ENCODE measurements at places on chromosomes 2 and 18.
A peak's percentile ranks its signal among the peaks of the same experiment; 100 is the strongest.

- DNase-seq, result peak; percentile 74
These were observed 35.8 kb downstream of the SH3RF3 start for GRCh38 chr2:109164739-109165221.

DNA sequence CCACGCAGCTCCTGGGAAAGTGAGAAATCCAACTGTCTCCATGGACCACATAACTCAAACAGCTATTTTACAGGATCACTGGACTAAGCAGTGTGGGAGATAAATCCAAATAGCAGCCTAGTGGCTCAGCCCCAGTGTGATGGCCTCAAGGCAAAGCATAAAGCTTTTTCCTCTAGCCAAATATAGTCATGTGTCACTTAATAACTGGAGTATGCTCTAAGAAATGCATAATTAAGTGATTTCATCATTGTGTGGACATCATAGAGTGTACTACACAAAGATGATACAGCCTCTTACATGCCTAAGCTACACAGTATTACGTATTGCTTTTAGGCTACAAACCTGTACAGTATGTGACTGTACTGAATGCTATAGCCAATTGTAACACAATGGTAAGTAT, 31.8 kb upstream of the ST8SIA3 start:
- no peak for DNase-seq

DNA sequence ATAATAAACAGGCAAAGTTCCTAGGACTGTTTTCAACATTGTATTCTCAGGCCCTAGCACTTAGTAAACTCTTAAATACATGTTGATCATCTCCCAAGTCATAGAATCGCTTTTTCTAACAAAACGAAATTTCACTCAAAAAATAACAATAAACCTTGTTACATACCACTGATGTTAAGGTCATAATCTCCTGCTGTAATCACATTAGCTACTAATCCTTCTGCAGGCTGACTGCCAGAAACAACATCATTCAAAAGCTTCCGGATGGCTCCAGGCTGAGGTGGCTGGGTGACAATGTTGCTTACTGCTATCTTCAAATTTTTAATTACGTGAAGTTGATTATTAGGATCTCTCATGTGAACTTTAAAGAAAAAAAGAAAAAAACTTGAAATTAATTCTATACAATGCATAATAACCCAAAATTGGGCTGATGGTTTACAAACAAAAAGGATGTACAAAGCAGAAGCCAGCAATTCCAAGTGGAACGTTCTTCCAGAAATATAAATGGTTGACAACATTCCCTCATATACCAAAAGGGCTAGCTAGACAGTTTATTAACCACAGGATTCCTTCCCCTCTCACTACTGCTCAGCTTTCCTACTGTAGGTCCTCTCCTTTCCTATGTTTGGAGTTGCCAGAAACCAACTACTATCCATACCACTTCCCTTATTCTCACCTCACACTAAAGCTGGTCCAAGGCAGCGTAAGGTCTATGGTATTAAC, 11.6 kb downstream of the TRAPPC8 start:
- DNase-seq, result peak; percentile 16

GRCh38 chr2:208359632-208359986, 47.0 kb upstream of the PTH2R start:
- no peak for DNase-seq

GRCh38 chr2:235495373-235496238, 1.8 kb downstream of the AGAP1 start:
- DNase-seq, result no peak

DNA sequence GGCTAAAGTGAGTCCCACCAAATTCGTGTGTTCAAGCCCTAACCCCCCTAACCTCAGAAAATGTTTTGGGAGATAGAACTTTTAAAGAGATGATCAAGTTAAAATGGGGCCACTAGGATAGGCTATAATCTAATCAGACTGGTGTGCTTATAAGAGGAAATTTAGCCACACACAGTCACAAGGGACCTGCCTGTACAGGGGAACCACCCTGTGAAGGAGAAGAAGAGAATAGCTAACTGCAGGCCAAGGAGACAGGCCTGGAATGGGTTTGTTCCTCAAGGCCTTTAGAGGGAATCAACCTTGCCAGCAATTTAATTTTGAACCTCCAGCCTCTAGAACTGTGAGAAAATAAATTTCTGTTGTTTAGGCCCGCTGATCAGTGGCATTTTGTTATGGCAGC, 36.0 kb upstream of the TANK start:
- DNase-seq, result no peak

DNA sequence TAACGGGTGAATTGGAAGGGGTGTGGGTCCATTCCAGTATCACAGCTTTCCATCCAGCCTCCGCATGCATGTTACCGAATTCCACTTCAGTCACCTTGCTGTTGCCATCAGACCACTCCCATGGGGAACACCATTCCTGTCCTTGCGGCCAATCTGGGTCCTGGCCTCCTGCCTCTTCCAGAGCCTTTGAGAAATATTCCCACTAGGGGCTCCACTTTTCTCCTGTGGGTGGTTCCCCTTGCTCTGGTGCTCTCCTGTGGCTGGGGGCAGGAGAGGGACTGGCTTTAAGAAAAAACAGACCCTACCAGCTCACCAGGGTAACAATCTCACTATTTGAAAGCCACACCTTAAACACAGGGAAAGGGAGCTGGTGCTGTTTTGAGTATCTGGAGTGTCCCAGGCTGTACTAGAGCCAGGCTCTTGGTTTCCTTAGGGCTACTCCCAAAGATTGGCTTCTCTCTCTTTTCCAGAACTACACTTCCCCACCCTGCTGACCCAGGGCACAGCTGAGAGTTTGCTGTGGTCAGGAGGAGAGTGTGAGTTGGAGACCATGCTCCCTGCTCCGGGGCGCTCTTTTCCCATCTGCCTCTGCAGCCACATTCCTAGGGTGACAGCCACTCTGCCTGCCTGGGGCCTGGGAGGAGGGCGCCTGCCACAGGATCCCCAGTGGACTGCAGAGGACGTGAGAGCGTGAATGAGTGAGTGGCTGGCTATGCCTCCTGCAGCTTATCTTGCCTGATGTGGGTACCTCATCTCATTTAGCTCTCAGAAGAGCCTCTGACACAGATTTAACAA, 460.8 kb upstream of the HS6ST1 start:
- DNase-seq, result no peak

DNA sequence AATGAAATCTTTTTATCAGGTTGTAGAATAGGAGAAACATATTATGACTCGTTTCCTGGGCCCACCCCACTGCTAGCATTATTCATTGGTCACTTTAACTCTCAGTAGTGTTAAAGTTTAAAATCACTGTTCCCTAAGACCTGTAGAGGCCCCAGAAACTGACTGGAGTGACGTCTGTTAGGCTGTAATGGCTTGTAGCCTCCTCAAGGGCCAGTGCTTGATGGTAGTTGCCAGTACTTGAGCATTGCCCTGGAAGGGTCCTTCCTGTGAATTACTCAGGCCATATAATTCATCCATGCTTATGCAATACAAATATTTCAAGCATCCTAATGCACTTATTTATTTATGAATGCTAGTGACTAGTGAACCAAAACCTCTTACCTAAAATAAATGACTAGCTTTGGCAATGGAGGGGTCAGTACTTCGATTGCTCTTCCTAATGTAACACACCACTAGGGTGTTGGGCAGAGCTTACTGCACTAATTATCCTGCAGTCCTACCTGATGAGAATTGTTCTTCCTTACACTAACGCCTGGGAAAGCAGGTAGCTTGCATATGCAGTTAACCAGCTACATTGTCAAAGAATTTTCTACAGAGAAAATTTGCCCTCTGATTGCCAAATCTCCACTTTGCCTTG, 31.2 kb downstream of the ARHGAP25 start:
- peak; percentile 12 for DNase-seq

GRCh38 chr2:201777869-201778268, 2.9 kb downstream of the ALS2 start:
- no peak for DNase-seq

- DNase-seq, result no peak
These were observed 17.1 kb downstream of the RNF144A start for GRCh38 chr2:6934345-6934744.

GRCh38 chr2:109615637-109616144, 1.5 kb downstream of the SOWAHC start:
- DNase-seq, result no peak

DNA sequence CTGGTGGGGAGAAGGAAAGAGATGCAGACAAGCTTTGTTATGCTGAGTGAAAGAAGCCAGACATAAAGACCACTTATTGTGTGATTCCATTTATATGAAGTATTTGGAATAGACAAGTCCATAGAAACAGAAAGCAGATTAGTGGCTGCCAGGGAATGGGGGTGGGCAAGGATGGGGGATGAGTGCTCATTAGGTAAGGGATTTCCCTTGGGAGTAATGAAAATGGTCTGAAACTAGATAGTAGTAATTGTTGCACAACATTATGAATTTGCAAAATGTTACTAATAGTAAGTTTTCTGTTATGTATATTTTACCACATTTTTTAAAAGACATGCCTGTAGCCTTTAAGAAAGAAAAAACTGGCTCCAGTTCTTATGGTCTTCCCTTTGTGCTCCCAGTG, 154.9 kb downstream of the LNPK start:
- DNase-seq, result no peak

GRCh38 chr18:28030458-28030857, 146.5 kb downstream of the CDH2 start:
- DNase-seq, result no peak

- peak; percentile 59 for DNase-seq
These were observed 685 bp downstream of the SMAD4 start for GRCh38 chr18:51030537-51031258.

DNA sequence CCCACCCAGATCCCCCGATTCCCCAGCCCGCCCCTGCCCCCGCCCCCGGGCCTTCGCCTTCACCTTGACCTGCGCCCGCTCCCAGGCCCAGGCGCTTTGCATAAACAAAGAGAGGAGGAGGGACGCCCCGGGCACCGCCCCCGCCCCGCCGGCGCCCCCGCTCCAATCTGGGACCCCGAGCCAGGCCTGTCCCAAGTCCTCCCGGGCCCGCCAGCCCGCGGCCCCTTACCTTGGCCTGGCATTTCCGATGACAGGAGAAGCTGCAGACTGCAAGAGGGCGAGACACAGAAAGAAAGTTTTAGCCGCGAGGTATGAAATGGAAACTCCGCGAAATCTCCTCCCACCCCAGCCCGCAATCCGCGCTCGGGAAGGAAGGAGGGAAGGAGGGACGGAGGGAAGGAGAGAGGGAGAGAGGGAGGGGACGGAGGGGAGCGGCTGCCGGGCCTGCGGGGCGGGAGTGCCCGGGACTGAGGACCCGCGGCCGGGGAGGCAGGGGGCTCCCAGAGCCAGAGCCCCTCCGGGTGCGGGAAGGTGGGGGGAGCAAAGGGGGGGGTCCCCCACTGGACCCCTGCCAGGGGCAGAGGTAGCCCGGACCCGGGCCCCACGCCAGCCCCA, 24.2 kb downstream of the TNS1 start:
- DNase-seq, result no peak

DNA sequence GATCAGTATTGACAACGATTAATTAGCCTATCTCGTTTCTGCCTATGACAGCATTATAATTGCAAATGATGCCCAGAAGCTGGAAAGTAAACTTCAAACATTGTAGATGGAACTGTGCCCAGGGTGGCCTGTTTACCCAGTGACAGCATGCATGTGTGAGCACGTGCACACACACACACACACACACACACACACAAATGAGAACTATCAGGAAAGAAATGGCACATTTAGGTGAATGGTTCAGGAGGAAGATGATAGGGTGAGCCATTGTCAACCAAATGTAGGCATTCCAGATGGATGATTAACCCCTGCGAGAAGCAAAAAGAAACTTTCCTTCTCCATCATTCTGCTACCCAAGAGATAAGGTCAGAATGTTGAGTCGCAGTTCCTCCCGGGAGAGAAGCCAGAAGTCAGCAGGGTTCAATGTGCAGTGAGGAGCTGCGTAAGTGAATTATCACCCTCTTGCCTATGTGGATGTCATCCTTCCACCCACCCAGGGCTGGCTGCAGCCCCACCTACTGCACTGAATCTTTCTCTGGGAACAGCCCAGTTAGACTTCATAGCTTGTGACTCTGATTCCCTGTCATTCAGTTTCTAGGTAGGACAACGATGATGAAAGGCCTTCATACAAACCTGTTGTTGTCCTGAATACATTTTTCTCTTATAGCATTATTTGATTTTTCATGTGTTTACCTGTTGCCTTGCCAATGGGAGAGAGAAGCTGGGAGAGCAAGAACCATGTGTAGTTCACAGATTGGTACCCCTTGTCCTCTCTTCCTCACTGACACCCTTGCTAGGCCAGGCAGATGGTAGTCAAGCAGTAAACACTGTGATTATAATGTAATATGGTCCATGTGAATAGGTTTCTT, 3.5 kb upstream of the APOB start:
- no peak for DNase-seq

DNA sequence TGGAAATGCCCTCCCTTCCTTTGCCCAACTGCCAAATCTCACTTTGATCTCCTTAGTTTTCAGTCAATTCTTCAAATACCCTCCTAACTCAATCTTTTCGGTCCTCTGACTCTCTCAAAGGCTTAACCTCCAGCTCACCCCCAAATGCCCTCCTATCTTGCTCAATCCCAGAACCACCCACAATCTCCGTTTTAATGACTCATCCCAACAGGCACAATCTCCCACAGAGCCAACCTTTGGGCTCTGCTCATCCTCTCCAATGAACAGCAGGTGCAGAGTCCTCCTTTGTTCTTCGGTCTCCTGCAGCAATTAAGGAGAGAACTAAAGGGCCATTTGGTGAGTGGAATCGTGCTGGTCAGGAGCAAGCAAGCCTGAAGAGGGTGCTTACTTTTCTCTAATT, 366.1 kb upstream of the CRIM1 start:
- DNase-seq, result no peak

DNA sequence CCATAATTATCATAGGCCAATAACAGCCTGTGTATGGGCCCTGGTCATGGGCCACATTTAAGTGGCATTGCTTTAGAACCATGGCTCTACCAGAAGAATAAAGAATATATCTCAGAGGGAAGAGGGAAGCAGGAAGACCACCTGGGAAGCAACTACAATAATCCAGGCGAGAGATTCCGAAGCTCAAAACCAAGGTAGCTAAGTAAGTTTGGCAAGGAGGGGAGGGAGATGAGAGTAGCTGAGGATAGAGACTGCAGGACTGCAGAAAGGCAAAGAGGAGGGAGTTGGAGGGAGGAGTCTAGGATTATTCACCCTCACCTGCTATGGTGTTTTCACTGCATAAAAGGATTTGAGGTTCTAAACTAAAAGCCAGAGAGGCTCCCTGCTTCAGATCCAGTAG, 293.5 kb downstream of the SETBP1 start:
- DNase-seq, result no peak

DNA sequence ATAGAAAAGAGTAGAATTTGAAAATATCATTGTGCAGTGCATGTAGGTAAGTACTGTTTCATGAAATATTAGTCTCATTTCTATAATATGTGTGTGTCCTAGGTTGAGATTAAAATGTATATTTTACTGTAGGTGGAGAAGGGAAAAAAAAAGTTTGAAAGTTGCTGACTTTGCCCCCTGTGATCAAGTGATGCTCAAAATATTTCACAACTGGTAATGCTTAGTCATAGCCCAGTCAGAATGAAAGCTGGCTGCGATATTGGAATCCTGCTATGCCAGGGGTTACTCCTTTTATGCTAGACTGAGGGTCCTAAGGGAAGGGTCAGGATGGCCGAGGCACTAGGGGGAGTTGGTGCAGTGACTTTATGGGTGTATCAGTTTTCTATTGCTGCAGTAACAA, 19.5 kb upstream of the CFAP36 start:
- DNase-seq, result peak; percentile 64

GRCh38 chr2:158781353-158781961, 13.7 kb upstream of the DAPL1 start:
- DNase-seq, result peak; percentile 73
